Sigmoid colon (tissue), 7 donors: ENCODE measurements at places on chromosomes 16 and 17. TPM values are rescaled to one million over a fixed set of nuclear protein-coding genes. Genes with fewer than 3 reads are reported as not detected.

GRCh38 chr17:6110088-6110487 lies 39.9 kb downstream of the WSCD1 start:
- no peaks in the 10 kb centered on the region for H3K36me3 ChIP-seq
- no peaks in the 10 kb centered on the region for H3K27me3 ChIP-seq
- H3K4me3 ChIP-seq, result no peak overlapping the region
- no peak for DNase-seq

GRCh38 chr17:78724544-78724943 lies 57.5 kb downstream of the CYTH1 start:
- H3K4me3 ChIP-seq, result no peak overlapping the region
- H3K4me1 ChIP-seq, result peaks cover 48% of the 10 kb centered on the region
- H3K27me3 ChIP-seq, result no peaks in the 10 kb centered on the region
- no peaks in the 10 kb centered on the region for H3K36me3 ChIP-seq
- H3K27ac ChIP-seq, result peak overlapping the region; percentile 82

- DNase-seq, result peak; percentile 53
- H3K27me3 ChIP-seq, result no peaks in the 10 kb centered on the region
These were observed 5.4 kb downstream of the PHKG2 start for GRCh38 chr16:30753596-30753995.

GRCh38 chr16:84475643-84476240 lies 28.7 kb downstream of the MEAK7 start:
- H3K27ac ChIP-seq, result no peak overlapping the region
- H3K4me1 ChIP-seq, result peaks cover 4% of the 10 kb centered on the region
- no peak overlapping the region for H3K4me3 ChIP-seq
- DNase-seq, result no peak
- H3K36me3 ChIP-seq, result peaks cover 7% of the 10 kb centered on the region

DNA sequence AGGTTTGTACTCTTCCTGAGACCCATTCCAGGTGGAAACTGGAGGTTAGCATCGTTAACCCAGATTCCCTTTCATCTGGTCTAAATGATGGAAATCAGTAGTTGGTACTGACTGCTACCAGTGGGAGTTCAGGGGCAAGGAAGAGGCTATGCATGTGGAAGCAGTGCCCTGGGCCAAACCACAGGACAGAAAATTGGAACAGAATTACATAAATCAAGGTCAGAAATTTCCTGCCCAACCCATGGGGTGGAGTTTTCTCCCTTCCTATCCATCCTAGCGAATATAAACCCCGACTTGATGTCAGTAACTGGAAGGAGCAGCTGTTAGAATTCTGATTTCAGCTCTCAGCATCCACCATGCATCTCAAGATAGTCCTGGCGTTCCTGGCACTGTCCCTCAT lies at the start of gene AOC2:
Gene AOC2 (plus strand): TSS at position 310 of the 400 bp plus-strand sequence. CDS start 47 bp downstream, at position 357.
- DNase-seq, result no peak
- H3K4me1 ChIP-seq, result peaks cover under 1% of the 10 kb centered on the region
- peak within 1 kb of the TSS; percentile 44 for H3K27ac ChIP-seq
- H3K36me3 ChIP-seq, result peaks cover 9% of the 10 kb centered on the region
- H3K4me3 ChIP-seq, result no peak within 1 kb of the TSS

DNA sequence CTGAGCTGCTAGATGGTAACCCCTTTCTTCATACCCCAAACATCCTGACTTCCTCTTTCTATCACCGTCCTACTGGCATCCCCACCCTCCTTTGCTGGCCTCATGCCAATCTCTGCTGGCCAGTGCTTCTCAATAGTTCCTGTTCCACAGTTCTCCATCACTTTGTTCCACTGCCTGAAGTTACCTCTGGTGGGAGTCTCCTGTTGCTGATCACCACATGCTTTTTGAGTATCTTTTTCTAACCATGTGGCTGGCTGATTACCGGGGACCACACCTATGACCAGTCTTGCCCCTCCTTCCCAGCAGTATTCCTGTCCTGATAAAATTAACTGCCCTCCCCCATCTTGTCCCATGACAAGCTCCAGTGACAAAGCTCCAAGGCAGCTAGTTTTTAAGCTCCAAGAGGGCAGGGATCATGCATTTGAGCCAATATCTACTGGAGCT lies 380.4 kb upstream of the CCL2 start:
- no peaks in the 10 kb centered on the region for H3K27me3 ChIP-seq
- H3K27ac ChIP-seq, result no peak overlapping the region
- H3K36me3 ChIP-seq, result no peaks in the 10 kb centered on the region
- H3K4me3 ChIP-seq, result no peak overlapping the region
- no peak for DNase-seq
- H3K4me1 ChIP-seq, result no peaks in the 10 kb centered on the region

- H3K4me3 ChIP-seq, result no peak overlapping the region
- no peak overlapping the region for H3K27ac ChIP-seq
- no peaks in the 10 kb centered on the region for H3K4me1 ChIP-seq
- no peaks in the 10 kb centered on the region for H3K27me3 ChIP-seq
These were observed 10.7 kb upstream of the GFAP start for GRCh38 chr17:44925731-44926697.

GRCh38 chr16:85557083-85557970 lies 55.8 kb upstream of the GSE1 start:
- no peaks in the 10 kb centered on the region for H3K27me3 ChIP-seq
- H3K36me3 ChIP-seq, result no peaks in the 10 kb centered on the region
- H3K4me3 ChIP-seq, result peak overlapping the region; percentile 82
- H3K4me1 ChIP-seq, result no peaks in the 10 kb centered on the region
- no peak for DNase-seq

GRCh38 chr17:41592601-41593305 lies 6.1 kb upstream of the KRT14 start:
- H3K27ac ChIP-seq, result no peak overlapping the region
- DNase-seq, result peak; percentile 42
- H3K4me3 ChIP-seq, result no peak overlapping the region
- H3K27me3 ChIP-seq, result peaks cover 2% of the 10 kb centered on the region
- H3K4me1 ChIP-seq, result no peaks in the 10 kb centered on the region
- H3K36me3 ChIP-seq, result no peaks in the 10 kb centered on the region

GRCh38 chr16:88622866-88623265 lies 15.5 kb upstream of the IL17C start:
- no peak overlapping the region for H3K4me3 ChIP-seq
- H3K36me3 ChIP-seq, result peaks cover 83% of the 10 kb centered on the region
- no peaks in the 10 kb centered on the region for H3K27me3 ChIP-seq
- DNase-seq, result no peak
- H3K4me1 ChIP-seq, result no peaks in the 10 kb centered on the region
- H3K27ac ChIP-seq, result no peak overlapping the region

GRCh38 chr17:8162233-8162996 lies at the start of gene VAMP2:
TSS of gene VAMP2 (minus strand) at chr17:8162948. CDS start at chr17:8162879, 69 bp downstream.
- H3K4me3 ChIP-seq, result peak within 1 kb of the TSS; percentile 83
- DNase-seq, result peak; percentile 92
- peaks cover 61% of the 10 kb centered on the region for H3K4me1 ChIP-seq
- peaks cover 21% of the 10 kb centered on the region for H3K36me3 ChIP-seq
- H3K27ac ChIP-seq, result peak within 1 kb of the TSS; percentile 99

DNA sequence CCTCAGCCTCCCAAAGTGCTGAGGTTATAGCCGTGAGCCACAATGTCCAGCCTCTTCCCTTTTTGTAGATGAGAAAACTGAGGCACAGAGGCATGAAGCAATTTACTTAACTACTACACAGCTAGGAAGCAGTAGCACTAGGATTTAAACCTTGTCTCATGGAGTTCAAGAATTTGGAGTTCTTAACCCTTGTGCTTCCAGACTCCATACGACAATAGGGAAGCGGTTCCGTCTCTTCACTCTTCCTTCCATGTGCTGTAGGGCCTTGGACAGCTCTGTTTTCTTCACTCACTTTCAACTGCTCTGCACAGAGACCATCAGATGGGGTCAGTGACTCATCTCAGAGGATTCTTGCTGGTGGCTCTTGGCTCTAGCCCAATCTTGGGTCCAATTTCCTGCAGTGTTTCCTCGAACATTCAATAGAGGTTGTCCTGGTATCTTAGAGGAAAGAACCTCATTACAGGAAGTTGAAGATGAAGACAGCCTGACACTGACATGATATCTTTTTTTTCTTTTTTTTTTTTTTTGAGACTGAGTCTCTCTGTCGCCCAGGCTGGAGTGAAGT lies 19.3 kb downstream of the ITGAL start:
- no peaks in the 10 kb centered on the region for H3K36me3 ChIP-seq
- H3K4me3 ChIP-seq, result no peak overlapping the region
- no peaks in the 10 kb centered on the region for H3K4me1 ChIP-seq

DNA sequence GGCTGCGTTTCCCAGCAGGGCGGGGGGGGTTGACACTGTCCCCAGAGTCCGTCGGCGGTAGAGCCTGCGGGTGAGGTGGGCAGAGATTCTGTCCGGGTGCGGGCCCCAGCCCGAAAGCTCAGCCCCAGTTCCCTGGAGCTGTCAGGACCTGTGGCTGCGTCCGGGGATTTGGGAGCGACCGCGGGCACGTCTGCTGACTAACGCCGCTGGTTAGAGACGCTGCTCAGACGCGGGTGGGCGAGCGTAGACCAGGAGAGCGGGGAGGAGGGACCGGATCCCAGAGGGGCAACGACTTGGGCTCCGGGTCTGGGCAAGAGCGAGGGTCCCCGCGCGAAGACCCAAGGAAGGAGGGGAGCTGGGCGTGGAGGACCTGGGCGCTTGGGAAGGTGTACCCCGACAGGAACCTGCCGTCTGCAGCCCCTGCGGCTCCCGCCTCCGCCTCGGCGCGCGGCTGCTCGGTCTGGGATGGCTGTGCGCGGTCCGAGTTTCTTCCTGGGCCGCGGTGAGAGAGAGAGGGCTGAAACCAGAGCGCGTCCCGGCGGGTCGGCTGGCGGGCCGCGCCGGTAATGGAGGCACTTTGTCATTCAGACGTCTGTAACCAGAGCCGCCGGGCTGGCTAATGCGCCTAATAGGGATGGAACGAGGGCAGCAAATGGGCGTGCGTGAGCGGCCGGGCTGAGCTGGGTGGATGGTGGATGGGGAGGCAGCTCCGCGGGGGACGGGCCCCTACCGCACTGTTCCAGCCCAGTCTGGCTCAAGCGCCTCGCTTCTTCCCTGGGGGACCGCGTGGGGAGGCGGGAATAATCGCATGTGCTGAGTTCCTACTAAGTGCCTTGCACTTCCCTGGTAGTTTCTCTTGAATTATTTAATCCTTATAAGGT lies 2.3 kb downstream of the NGFR start:
- no peaks in the 10 kb centered on the region for H3K36me3 ChIP-seq
- peaks cover 37% of the 10 kb centered on the region for H3K4me1 ChIP-seq
- peak overlapping the region; percentile 45 for H3K27ac ChIP-seq
- peak overlapping the region; percentile 40 for H3K4me3 ChIP-seq

DNA sequence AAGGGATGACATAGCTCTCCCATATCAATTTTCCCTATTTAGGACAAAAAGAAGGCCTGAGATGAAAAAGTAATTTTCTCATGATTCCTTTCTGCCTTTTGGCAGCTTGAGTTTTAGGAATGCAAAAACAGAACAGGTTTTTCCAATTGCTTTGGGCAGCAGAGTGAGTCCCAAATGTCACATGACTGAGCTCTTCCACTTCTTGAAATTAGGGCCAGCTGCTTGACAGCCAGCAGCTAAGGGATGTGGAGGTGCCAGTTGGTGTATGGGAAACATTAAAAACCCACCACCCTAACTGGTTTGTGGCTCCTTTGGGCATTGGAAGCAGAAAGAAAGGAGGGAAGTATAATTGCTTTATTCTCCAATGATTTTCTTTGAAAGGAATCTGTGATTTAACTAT lies 133.8 kb upstream of the FAM20A start:
- no peak overlapping the region for H3K27ac ChIP-seq
- peaks cover 9% of the 10 kb centered on the region for H3K4me1 ChIP-seq
- H3K27me3 ChIP-seq, result no peaks in the 10 kb centered on the region
- no peaks in the 10 kb centered on the region for H3K36me3 ChIP-seq

GRCh38 chr17:60597297-60597696 lies 2.7 kb upstream of the PPM1D start:
- H3K27ac ChIP-seq, result no peak overlapping the region
- DNase-seq, result no peak
- no peak overlapping the region for H3K4me3 ChIP-seq
- H3K4me1 ChIP-seq, result peaks cover 8% of the 10 kb centered on the region
- H3K36me3 ChIP-seq, result no peaks in the 10 kb centered on the region

DNA sequence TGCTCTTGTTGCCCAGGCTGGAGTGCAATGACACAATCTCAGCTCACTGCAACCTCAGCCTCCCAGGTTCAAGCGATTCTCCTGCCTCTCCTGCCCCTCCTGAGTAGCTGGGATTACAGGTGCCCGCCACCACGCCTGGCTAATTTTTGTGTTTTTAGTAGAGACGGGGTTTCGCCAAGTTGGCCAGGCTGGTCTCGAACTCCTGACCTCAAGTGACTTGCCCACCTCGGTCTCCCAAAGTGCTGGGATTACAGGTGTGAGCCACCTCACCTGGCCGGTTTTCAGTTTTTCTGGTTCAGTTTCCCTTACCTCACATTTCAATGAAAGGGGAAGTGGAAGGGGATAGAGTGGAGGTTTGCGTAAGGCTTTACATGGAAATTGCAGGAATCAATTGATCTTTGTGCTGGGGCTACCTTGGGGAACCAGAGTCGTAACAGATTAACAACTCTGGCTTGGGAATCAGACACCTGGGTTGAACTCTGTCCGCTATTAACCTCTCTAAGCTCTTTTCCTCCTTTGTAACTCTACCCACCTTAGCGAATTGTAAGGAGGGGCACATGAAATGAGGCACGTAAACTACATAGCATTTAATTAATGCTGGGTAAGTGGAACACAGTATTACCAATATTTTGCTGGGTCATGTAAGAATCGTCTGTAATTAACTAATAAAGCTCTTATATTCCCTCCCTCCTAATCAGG lies 3.2 kb downstream of the MPV17L start:
- H3K4me1 ChIP-seq, result no peaks in the 10 kb centered on the region
- H3K27me3 ChIP-seq, result no peaks in the 10 kb centered on the region
- H3K4me3 ChIP-seq, result no peak overlapping the region
- H3K36me3 ChIP-seq, result no peaks in the 10 kb centered on the region
- H3K27ac ChIP-seq, result no peak overlapping the region

DNA sequence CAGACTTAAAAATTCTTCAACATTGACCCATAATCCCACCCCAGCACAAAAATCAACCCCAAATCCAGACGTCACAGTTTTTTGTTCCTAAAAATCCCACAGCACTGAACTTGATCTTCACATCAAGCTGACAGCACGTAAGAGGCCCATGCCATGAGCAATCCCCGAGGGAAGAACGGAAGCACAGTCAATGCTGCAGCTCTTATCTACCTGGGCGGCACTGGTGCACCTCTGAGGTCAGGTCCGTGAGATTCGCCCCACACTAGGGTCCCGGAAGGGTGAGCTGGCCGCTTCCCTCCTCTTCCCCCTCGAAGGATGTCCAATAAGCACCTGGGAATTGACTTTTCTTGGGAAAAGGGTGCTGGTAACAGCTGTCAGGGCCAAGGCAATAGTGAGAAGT lies 11.3 kb upstream of the ITGAE start:
- peaks cover 58% of the 10 kb centered on the region for H3K36me3 ChIP-seq
- no peak overlapping the region for H3K4me3 ChIP-seq
- DNase-seq, result no peak
- H3K27me3 ChIP-seq, result no peaks in the 10 kb centered on the region
- H3K27ac ChIP-seq, result no peak overlapping the region

The SLC4A1 gene
- total RNA-seq, result under 0.01 TPM

The BAHCC1 gene
- total RNA-seq, result 18.6 TPM

The TMC6 gene
- 13.9 TPM for total RNA-seq

The KRTAP2-1 gene
- total RNA-seq, result not detected

The TMEM114 gene
- total RNA-seq, result not detected

The SLC13A2 gene
- not detected for total RNA-seq

The ATF7IP2 gene
- total RNA-seq, result 9.3 TPM

The PPY gene
- not detected for total RNA-seq

The TSPAN10 gene
- 0.66 TPM for total RNA-seq
